A549 treated with GW870086 at 1 μM for 4 hours (cell line): ENCODE measurements at places on chromosomes 12 and 14. TPM values are rescaled to one million over a fixed set of nuclear protein-coding genes. Genes with fewer than 3 reads are reported as not detected.

The KRT3 gene
- 0.05 to 0.11 TPM (median 0.07 TPM) in 5 replicates for total RNA-seq

The RNASE4 gene
- total RNA-seq, result 5.6 to 10.0 TPM (median 7.3 TPM) in 5 replicates

The SLC17A8 gene
- total RNA-seq, result 0.03 TPM in 1 of 5 replicates, not detected in the others

The SLC25A47 gene
- total RNA-seq, result not detected in 5 replicates

The TSPAN19 gene
- not detected in 5 replicates for total RNA-seq

The HOXC12 gene
- not detected in 5 replicates for total RNA-seq

The IGFBP6 gene
- total RNA-seq, result 155 to 267 TPM (median 231 TPM) in 5 replicates
